Activated effector memory CD4-positive, alpha-beta T cell treated with anti-CD3 and anti-CD28 coated beads, Interleukin-2, amount 50 U/mL, for 16 hours (primary cell): ENCODE measurements at places on chromosomes 3 and 15.

GRCh38 chr15:46732060-46732459 is 985.2 kb upstream of the SEMA6D start:
- no peak for DNase-seq

DNA sequence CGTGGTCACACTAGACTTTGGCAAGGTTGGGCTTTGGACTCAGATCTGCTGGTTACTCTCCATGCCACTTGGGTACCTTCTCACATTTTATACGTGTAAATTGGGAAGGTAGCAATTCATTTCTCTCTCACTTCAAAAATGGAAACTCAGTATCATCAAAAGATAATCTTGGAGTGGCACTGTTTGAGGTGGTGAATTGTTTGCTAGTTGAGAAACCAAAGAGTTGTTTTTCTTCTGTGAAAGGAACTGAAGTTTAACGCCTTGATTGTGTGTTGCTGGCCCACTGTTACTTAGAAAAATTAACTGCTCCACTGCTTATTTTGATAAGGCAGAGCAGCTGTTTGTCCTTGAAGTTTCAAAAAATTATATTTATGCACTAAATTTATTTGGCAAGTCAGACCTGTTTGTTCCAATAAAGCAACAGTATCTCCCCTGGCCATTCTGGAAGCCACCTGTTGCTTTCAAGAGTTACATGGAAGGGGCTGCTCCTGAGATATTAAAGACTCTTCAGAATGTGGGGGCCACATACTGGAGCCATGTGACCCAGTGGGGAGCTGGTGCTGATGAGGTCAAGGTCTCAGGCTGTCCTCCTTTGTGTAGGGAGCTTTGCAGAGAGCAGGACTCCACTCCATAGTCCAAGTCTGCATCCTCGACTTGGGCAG is 16.2 kb downstream of the PLCL2 start:
- no peak for DNase-seq

- no peak for DNase-seq
Observed at GRCh38 chr3:76986876-76987474, 52.9 kb upstream of the ROBO2 start.

DNA sequence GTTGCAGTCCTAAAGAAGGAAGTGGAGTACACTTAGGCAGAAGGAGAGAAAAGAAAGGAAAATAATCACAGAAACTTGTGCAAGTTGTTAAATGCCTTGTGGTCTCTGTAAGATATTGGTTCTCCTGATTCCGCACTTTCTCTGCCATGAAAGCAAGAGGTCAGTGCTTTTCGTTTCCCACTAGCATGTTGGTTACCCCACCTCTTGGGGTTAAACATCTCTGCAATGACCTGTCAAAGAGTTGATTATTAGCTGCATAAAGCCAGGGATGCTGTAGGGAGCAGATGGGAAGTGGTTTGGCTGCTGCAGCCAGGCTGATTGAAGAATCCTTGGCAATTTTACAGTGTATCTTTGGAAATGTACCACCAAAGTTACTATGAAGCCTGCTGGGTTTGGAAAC is 33.3 kb downstream of the ZNF609 start:
- no peak for DNase-seq

DNA sequence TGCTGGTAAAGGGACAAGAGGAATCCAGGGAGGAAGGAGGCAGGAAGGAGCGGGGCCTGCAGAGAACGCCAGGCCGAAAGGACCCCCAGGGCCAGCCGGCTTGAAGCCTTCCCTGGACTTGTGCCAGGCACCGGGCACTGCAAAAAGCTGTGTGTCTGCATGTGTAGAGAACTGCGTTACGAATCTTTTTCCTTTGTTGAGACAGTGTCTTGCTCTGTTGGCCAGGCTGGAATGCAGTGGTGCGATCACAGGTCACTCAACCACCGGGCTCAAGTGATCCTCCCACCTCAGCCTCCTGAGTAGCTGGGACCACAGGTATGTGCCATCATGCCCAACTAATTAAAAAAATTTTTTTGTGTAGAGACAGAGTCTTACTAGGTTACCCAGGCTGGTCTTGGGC is 17.0 kb upstream of the MUC4 start:
- no peak for DNase-seq

DNA sequence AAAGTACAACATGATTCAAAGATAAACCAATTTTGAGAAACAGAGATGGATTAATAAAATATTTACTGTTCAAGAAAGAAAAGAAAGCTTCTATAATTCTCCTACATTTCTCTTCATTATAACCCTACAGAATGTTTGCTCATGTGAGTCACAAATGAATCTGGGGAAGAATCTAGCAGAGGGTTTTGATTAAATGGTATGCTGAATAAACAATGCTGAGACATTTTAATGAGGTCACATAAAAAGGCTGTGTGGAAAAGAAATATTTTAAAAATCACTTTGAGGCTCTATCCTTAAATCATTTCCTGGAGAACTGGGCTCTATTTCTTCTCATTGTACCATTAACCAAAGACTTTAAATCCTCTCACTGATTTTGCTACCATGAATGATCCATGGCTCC is 727.7 kb downstream of the NTRK3 start:
- no peak for DNase-seq

GRCh38 chr3:53187430-53187829 is 26.4 kb downstream of the PRKCD start:
- no peak for DNase-seq

GRCh38 chr3:42562047-42562907 is 19.5 kb downstream of the SEC22C start:
- DNase-seq: no peak

- DNase-seq: no peak
Observed at GRCh38 chr3:126656371-126657134, 1.6 kb upstream of the TXNRD3 start.

- DNase-seq: no peak
Observed at GRCh38 chr3:141940194-141940776, 63.8 kb downstream of the ATP1B3 start.

- DNase-seq: peak; percentile 82
Observed at GRCh38 chr15:38389924-38390542, 63.9 kb upstream of the FAM98B start.

DNA sequence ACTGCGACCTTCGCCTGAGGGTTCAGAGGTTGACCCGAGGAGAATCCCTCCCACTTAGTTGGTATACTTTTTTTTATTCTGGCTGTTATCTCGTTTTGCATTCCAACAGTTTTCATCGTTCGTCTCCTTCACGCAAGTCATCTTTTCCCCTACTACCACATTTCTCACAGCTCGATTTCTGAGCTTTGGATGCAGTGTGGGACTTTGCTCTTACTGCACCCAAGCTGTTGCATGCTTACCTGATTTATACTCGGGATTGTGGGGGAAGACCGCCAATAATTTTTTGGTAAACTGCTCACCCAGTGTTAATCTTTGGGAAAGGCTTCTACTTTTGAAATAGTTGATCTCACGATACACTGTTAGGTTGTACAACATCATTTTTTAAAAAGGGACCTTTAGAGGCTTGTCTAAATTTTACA is 702 bp downstream of the TBC1D23 start:
- no peak for DNase-seq

DNA sequence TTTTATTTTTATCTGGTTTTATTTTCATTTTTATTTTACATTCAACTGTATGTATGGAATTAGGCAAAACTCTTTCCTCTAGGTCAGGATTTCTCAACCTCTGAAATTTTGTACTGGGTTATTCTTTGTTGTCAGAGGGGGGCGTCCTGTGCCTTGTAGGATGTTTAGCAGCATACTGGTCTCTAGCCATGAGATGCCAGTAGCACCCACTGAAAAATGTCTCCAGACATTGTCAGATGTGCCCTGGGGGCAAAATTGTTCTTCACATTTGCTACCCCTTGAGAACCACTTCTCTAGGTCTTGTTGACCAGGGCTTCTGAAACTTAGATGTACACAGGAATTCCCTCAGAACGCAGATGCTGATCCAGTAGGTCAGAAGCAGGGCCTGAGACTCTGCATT is 5.4 kb downstream of the CHRNA5 start:
- DNase-seq: no peak

GRCh38 chr3:79690072-79690471 is 77.7 kb downstream of the ROBO1 start:
- DNase-seq: no peak

DNA sequence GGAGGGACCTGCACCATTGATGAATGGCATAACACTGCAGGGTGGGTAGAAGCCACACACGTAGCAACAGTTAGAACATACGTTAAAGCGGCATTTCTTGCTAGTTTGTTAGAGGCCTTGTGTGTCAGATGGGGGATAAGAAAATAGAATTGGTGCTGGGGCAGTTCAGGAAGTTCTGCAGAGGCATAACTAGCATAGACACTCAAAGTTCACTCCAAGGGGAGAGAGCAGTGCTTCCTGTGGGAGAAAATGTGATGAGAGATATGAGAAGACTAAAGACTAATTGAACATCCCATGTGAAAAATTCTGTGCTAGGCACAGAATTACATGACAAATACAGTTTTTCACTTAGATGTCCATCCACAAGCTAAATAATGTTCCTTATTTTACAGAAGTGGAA is 327.1 kb downstream of the ZNF621 start:
- no peak for DNase-seq

GRCh38 chr3:169390271-169390670 is 273.2 kb downstream of the MECOM start:
- no peak for DNase-seq
